Sigmoid colon (tissue), 7 donors: ENCODE measurements at places on chromosomes 4 and X. TPM values are rescaled to one million over a fixed set of nuclear protein-coding genes. Genes with fewer than 3 reads are reported as not detected.

DNA sequence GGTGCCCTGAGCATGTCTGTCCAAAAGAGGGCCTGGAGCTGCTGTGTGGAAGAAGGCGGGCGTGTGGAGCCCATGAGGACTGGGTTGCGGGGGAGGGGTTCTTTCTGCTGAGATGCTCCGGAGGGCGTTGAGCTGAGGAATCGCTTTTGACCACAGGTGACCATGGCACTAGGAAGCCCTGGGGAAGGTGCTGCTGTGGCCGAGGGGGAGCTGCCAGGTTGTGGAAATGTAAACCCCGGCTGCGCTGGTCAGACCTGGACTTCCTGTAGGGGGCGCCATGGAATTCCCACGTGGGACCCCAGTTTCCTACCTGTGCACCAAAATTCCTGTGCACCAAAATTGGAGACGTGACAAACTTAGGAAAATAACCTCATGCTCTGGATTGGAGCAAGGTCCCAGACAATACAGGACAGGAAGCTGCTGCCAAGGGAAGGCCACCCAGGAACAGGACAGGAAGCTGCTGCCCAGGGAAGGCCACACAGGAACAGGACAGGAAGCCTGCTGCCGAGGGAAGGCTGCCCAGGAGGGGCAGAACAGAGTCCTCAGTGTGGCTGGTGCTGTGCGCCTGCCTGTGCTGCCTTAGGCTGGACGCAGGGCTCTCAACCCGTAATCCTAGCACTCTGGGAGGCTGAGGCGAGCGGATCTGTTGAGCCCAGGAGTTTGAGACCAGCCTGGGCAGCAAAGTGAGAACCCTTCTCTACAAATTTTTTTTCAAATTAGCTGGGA lies 28.4 kb upstream of the UVSSA start:
- no peaks in the 10 kb centered on the region for H3K27me3 ChIP-seq
- no peak for DNase-seq
- H3K36me3 ChIP-seq: peaks cover 44% of the 10 kb centered on the region
- H3K4me3 ChIP-seq: no peak overlapping the region
- H3K4me1 ChIP-seq: no peaks in the 10 kb centered on the region

- no peak overlapping the region for H3K27ac ChIP-seq
- DNase-seq: no peak
- H3K4me3 ChIP-seq: no peak overlapping the region
- no peaks in the 10 kb centered on the region for H3K27me3 ChIP-seq
- no peaks in the 10 kb centered on the region for H3K4me1 ChIP-seq
Observed at GRCh38 chr4:169410839-169411770, 140.3 kb upstream of the SH3RF1 start.

DNA sequence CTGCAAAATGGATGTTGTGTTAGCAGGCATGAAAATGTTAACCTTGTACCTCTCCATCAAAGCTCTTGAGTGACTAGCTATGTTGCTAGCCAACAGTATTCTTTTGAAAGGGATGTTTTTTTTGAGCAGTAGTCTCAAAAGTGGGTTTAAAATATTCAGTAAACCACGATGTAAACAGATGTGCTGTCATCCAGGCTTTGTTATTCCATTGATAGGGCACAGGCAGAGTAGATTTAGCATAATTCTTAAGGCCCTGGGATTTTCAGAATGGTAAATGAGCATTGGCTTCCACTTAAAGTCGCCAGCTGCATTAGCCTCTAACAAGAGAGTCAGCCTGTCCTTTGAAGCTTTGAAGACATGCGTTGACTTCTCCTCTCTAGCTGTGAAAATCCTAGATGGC lies 18.4 kb downstream of the FGF2 start:
- H3K36me3 ChIP-seq: no peaks in the 10 kb centered on the region
- no peak for DNase-seq
- H3K4me1 ChIP-seq: peaks cover 56% of the 10 kb centered on the region
- H3K4me3 ChIP-seq: no peak overlapping the region
- H3K27me3 ChIP-seq: no peaks in the 10 kb centered on the region

DNA sequence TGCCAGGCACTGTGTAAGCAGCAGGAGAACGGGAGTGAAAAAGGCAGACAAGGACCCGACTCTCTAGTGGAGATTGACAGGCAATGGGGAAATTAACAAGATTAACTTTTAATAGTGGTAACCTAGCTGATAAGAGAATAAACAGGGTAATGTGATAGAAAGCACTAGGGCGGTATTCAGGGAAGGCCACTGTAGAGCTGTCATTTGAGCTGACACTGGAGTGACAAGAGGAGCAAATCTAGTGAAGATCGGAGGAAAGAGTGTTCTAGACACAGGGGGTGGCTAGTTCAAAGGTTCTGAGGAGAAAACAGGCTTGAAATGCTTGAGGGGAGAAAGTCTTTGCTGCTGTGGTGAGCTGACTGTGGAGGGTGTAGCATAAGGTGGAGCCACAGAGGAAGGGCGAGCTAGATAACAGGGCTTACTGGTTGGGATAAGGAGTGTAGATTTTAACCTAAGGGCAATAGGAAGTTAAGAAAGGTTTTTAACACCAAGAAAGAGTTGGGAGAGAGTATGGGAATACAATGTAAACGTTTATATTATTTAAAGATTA lies 122.8 kb downstream of the SLC10A7 start:
- no peak for DNase-seq

DNA sequence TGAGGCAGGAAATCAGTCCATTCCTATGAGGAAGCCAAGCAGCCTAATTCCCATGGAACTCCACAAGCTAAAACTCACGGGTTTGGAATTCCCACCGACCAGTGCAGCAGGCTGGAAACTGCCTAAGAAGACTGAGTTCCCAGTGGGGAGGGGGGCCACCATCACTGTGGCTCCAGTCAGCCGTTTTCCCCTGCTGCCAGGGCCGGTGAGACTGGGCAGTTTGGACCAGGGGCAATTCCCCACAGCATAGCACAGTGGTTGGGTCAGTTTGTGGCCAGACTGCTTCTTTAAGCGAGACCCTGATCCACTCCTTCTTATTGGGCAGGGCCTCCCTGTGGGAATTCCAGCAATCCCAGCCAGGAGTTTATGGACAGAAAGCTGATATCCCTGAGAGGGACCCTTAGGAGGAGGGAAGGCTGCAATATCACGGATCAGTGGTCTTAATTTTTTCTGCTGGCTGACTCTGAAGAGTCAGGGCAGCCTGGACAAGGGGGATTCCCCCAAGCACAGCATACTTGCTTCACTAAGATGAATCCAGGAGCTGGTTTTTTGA lies 20.7 kb downstream of the PAGE5 start:
- H3K27ac ChIP-seq: no peak overlapping the region
- no peak for DNase-seq
- H3K27me3 ChIP-seq: no peaks in the 10 kb centered on the region
- H3K4me1 ChIP-seq: no peaks in the 10 kb centered on the region
- H3K4me3 ChIP-seq: no peak overlapping the region
- no peaks in the 10 kb centered on the region for H3K36me3 ChIP-seq

- no peaks in the 10 kb centered on the region for H3K27me3 ChIP-seq
- peak; percentile 65 for DNase-seq
- H3K4me1 ChIP-seq: peaks cover 52% of the 10 kb centered on the region
- H3K27ac ChIP-seq: no peak overlapping the region
- peaks cover 21% of the 10 kb centered on the region for H3K36me3 ChIP-seq
Observed at GRCh38 chr4:7803371-7803770, 136.3 kb downstream of the AFAP1 start.

- H3K27me3 ChIP-seq: no peaks in the 10 kb centered on the region
- no peak overlapping the region for H3K27ac ChIP-seq
- no peak for DNase-seq
- no peak overlapping the region for H3K4me3 ChIP-seq
- no peaks in the 10 kb centered on the region for H3K36me3 ChIP-seq
Observed at GRCh38 chr4:27595571-27596360, 735.1 kb downstream of the STIM2 start.

DNA sequence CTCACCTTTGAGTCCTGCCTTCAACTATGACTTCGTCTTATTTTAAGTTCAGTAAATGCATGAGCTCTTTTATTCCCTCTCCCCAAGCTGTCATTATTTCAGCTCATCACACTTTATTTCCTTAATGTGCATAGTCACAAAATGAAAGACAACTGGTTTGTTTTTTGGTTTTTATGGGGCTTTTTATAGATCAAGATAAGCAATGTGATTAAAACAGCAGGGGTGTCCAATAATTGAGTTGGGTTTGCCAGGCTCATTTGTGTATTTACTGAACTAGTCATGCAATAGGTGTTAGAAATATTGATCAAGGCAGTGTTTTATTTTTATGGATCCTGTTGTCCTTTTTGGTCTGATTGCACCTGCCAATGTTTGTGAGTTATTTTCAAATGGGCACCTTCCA lies 102.2 kb downstream of the FRMPD4 start:
- no peaks in the 10 kb centered on the region for H3K27me3 ChIP-seq
- H3K36me3 ChIP-seq: no peaks in the 10 kb centered on the region
- no peaks in the 10 kb centered on the region for H3K4me1 ChIP-seq
- H3K4me3 ChIP-seq: no peak overlapping the region
- no peak overlapping the region for H3K27ac ChIP-seq
- no peak for DNase-seq

- no peak overlapping the region for H3K4me3 ChIP-seq
- H3K36me3 ChIP-seq: no peaks in the 10 kb centered on the region
- DNase-seq: no peak
- H3K4me1 ChIP-seq: no peaks in the 10 kb centered on the region
- no peaks in the 10 kb centered on the region for H3K27me3 ChIP-seq
Observed at GRCh38 chr4:98314791-98315565, 53.8 kb downstream of the RAP1GDS1 start.

- no peaks in the 10 kb centered on the region for H3K27me3 ChIP-seq
- H3K4me1 ChIP-seq: no peaks in the 10 kb centered on the region
- no peak overlapping the region for H3K4me3 ChIP-seq
- no peaks in the 10 kb centered on the region for H3K36me3 ChIP-seq
- no peak overlapping the region for H3K27ac ChIP-seq
Observed at GRCh38 chrX:150813922-150814321, 84.5 kb downstream of the CD99L2 start.

DNA sequence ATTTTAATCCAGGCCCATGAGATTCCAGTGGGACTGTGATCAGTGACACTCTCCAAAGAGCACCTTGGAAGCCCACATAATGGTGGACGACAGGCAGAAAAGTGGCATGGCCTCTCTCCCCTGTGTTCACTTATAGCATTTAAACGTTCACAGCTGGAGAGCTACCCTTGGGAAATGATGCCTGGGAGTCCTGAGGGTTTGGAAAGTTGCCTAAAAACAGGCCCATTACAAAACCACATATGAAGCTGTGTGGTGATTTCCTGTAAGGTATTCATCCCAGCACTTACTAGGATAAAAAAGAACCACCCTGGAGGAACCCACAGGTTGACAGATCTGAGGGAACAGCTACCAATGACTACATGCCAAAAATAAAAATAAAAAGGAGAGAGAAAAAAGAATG lies 193.2 kb downstream of the RASL11B start:
- no peaks in the 10 kb centered on the region for H3K36me3 ChIP-seq
- H3K4me1 ChIP-seq: no peaks in the 10 kb centered on the region
- H3K27ac ChIP-seq: no peak overlapping the region
- no peak for DNase-seq
- no peak overlapping the region for H3K4me3 ChIP-seq
- H3K27me3 ChIP-seq: no peaks in the 10 kb centered on the region

- H3K27ac ChIP-seq: no peak overlapping the region
- no peak for DNase-seq
- peaks cover 28% of the 10 kb centered on the region for H3K4me1 ChIP-seq
- no peaks in the 10 kb centered on the region for H3K36me3 ChIP-seq
Observed at GRCh38 chr4:139761461-139761860, 95.8 kb downstream of the MGST2 start.

- DNase-seq: no peak
- H3K4me1 ChIP-seq: no peaks in the 10 kb centered on the region
- no peak within 1 kb of the TSS for H3K4me3 ChIP-seq
- H3K36me3 ChIP-seq: no peaks in the 10 kb centered on the region
- H3K27me3 ChIP-seq: no peaks in the 10 kb centered on the region
Observed at GRCh38 chrX:80420147-80420546, at the start of gene TENT5D. TENT5D (plus strand) TSS chrX:80420447; CDS start chrX:80442540, 22,093 bp downstream.

DNA sequence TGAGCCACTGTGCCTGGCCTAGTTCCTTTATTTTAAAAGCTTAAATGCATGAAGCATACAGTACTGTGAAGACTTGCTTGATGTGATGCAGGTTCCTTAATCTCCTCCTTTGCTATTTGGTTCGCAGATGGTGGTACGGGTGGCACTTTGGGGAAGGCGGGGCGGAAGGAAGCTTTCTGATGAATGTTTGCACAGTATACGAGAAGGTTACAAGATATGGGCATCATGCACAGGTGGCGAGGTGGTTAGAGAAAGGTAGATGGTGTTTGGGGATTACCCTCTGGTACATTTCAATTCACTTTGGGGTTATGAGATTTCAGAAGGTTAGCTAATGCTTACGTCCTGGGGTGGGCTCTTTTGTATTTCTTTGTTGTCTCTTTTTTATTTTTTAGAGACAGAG lies 17.2 kb downstream of the RHOH start:
- DNase-seq: no peak
- H3K27ac ChIP-seq: no peak overlapping the region
- H3K4me1 ChIP-seq: no peaks in the 10 kb centered on the region
- no peaks in the 10 kb centered on the region for H3K27me3 ChIP-seq

DNA sequence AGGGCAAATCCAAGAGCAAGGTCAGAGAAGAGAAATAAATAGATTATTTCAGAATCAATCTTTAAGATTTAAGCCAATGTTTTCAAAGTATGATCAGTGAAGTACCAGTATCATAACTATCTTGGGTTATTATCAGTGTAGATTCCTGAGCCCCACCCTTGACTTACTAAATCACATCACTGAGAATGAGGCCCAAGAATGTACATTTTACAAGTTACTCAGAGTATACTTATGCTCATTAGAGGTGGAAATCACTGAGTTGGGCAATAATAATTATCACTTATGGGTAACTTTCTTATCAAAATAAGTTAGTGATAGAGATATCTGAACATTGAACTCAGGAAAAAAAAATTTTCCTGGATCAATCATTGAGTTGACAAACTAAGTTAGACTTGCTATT lies 121.6 kb upstream of the NOCT start:
- no peak for DNase-seq
- no peak overlapping the region for H3K4me3 ChIP-seq
- H3K27ac ChIP-seq: no peak overlapping the region
- H3K4me1 ChIP-seq: peaks cover 5% of the 10 kb centered on the region
- no peaks in the 10 kb centered on the region for H3K27me3 ChIP-seq

GRCh38 chr4:147056940-147057610 lies 111.4 kb upstream of the TTC29 start:
- no peaks in the 10 kb centered on the region for H3K36me3 ChIP-seq
- peak overlapping the region; percentile 22 for H3K27ac ChIP-seq
- no peak for DNase-seq
- no peaks in the 10 kb centered on the region for H3K4me1 ChIP-seq
- H3K4me3 ChIP-seq: peak overlapping the region; percentile 40
- no peaks in the 10 kb centered on the region for H3K27me3 ChIP-seq

USO1 gene
- 72.5 TPM for total RNA-seq

OTUD6A gene
- total RNA-seq: not detected

GJB1 gene
- total RNA-seq: not detected

BTK gene
- 8.6 TPM for total RNA-seq

DHRSX gene
- 12.5 TPM for total RNA-seq

MAGEA2 gene
- not detected for total RNA-seq

CPEB2 gene
- total RNA-seq: 39.2 TPM

SLC10A4 gene
- 3.0 TPM for total RNA-seq

PKD2 gene
- total RNA-seq: 110 TPM

TMEM47 gene
- 95.8 TPM for total RNA-seq

AREG gene
- 10.9 TPM for total RNA-seq

ARSJ gene
- total RNA-seq: 8.8 TPM

TCP11X2 gene
- total RNA-seq: not detected
